ENCODE measurements at places on chromosomes 16 and 17. TPM values are rescaled to one million over a fixed set of nuclear protein-coding genes. Genes with fewer than 3 reads are reported as not detected.

- no peak for DNase-seq
These were observed 27.4 kb downstream of the UBN1 start for GRCh38 chr16:4874666-4875065.

- peak; percentile 43 for DNase-seq
These were observed at the start of gene SPEM1 for GRCh38 chr17:7419819-7420610. TSS of gene SPEM1 (plus strand) at chr17:7420324. CDS start at chr17:7420385, 61 bp downstream.

DNA sequence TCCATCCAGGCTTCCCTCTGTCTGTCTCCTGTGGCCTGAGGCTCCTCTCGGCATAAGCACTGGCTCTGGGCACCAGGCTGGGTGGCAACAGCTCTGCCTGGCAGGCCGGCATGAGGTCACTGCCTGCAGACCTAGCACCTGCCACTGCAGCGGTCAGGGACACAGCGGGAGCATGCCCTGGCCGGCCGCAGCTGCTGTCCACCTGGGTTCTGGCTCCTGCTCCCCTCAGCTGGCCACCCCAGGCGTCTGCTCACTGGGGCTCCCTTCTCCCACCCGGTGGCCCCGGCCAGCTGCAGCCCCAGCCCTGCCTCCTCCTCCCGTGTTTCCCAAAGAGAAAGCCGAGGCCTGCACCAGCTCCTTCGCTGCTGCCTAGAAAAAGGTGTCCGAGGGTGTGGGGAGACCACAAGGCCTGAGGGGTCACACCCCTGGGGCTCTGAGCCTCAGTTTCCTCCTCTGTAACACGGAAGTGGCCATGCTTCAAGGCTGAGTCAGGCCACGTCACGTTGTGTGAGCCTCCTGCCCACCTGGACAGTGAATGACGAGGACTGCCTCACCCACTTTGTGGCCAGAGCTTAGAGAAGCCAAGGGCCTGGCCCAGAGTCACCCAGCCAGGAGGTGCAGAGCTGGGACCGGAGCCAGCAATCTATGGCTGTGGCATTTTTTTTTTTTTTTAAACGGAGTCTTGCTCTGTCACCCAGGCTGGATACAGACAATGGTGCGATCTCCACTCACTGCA lies 6.7 kb downstream of the NTHL1 start:
- no peak for DNase-seq

GRCh38 chr17:75238684-75239191 lies 22.7 kb downstream of the GGA3 start:
- no peak for DNase-seq

DNA sequence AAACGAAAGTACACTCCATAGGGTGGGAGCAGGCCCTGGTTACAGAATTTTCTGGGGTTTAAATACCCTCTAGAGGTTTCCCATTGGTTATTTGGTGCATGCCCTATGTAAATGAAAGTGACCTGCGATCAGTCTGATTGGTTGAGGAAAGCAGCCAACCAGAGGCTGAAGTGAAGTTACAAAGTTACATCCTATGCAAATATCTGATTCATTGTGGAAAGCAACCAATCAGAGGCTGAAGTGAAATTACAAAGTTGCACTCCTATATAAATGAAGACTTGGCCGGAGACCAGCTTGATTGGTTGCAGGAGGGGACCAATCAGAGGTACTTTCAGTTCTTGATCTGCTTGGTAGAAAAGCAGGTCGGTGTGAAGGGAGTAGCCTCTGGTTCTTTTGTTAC lies 24.4 kb downstream of the NAA60 start:
- DNase-seq, result no peak

DNA sequence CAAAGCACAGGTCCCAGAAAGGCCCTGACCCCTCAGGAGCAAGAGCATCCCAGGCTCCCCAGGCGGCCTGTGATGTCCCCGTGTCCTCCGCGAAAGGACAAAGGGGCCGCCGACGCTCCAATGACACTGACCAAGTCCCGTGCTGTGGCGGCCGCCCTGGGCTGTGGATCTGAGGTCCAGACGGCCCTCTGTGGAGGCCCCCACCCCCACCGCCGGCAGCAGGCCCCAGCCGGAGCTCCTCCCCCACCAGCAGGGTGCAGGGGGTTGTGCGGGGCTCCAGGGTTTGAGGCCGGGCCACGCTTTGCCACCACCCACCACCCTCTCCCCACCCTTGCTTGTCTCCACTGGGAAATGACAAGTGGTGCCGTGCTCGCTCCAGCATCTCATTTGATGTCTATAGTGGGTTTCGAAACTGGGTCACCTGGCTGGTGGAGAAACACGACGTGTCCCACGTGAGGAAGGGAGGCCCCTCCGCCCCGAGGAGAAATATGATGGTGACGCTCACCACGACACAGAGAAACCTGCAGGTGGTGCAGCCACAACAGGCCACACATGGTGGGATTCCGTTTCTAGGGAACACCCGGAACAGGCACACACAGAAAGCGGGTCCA lies 31.2 kb upstream of the ZNF469 start:
- DNase-seq, result no peak

GRCh38 chr16:83552228-83552627 lies 255.6 kb upstream of the HSBP1 start:
- no peak for DNase-seq

DNA sequence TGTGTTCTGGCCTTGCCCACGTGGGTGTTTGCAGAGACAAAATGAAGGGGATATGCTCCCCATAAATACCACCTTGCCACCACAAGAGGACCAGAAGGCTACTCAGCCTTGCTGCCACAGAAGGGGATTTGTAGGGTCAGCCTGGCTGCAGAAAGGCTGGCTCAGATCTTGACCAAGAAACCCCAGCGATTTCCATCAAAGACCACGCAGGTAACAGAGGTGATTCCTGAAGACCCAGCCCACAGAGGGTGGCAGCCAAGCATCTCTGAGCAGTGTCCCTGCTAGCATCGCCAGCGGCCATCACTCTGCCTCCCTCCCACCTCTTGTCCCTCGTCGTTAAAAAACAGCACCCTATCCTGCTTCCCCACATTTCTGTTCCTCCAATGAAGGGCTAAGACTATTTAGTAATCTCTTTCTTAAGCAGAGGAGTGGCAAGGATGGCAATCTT lies 54.9 kb downstream of the BEAN1 start:
- DNase-seq, result no peak

DNA sequence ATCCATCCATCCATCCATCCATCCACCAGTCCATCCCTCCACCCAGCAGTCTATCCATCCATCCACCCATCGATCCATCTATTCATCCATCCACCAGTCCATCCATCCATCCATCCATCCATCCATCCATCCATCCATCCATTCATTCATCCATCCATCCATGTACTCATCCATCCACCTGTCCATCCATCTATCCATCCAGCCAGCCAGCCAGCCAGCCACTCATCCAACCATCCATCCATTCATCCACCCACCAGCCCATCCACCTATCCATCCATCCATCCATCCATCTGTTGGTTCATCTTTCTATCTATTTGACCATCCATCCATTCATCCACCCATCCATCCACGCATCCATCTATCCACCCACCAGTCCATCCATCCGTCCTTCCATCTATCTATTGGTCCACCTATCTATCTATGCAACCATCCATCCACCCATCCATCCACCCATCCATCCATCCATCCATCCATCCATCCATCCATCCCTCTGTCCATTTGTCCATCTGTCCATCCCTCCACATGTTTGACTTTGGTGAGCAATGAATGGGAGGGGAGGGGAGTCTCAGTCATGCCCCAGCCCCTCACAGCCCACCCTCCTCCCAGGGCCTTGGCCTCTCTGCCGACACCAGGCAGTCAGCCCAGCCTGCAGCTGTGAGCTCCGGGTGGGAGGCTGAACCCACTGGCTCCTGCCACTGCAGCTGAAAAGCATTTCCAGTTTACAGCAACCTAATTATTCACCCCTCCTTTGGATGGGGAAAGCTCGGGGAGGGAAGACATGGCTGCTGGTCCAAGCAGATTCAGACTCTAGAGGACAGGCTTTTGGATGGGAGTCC lies 38.1 kb upstream of the SSTR5 start:
- no peak for DNase-seq

- no peak for DNase-seq
These were observed 879.7 kb upstream of the EEF2KMT start for GRCh38 chr16:5977329-5977728.

DNA sequence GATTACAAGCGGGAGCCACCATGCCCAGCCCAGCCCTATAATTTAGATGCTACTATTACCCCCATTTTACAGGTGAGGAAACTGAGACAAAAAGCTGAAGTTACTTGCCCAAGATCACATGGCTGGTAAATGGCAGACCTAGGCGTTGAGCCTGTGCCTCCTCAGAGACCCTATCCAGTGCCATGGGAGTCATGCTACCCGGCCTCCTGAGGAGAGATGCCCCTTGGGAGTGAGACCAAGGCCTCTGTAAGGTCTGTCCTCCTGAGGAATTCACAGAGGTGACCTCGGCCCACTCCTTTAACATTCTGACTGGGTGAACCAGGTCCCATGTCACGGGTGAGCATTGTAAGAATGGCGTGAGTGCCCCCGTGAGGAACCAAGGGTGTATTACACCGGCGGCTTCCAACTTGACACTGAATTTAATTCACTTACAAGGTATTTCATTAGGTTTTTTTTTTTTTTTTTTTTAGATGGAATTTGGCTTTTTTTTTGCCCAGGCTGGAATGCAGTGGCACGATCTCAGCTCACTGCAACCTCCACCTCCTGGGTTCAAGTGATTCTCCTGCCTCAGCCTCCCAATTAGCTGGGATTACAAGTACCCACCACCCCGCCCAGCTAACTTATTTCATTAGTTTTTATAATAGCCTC lies 95.7 kb downstream of the ABCC6 start:
- DNase-seq, result peak; percentile 62

DNA sequence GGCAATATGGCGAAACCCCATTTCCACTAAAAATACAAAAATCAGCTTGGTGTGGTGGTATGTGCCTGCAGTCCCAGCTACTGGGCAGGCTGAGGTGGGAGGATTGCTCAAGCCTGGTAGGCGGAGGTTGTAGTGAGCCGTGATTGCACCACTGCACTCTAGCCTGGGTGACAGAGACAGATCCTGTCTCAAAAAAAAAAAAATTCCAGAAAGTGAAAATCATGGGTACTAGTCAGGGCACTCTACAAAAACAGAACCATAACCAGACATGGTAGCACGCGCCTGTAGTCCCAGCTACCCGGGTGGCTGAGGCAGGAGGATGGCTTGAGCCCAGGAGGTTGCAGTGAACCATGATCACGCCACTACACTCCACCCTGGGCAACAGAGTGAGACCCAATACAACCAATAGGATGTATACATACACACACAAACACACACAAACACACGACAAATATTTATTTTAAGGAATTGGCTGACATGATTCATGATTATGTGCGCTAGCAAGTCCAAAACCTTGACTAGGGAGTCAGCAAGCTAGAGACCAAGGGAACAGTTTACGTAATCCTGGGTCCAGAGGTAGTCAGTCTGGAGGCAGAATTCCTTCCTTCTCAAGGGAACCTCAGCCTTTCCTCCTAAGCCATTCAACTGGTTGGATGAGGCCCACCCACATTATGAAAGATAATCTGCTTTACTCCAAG lies 11.6 kb upstream of the GP1BA start:
- no peak for DNase-seq

- DNase-seq, result no peak
These were observed 16.4 kb upstream of the METRNL start for GRCh38 chr17:83062818-83063671.

DNA sequence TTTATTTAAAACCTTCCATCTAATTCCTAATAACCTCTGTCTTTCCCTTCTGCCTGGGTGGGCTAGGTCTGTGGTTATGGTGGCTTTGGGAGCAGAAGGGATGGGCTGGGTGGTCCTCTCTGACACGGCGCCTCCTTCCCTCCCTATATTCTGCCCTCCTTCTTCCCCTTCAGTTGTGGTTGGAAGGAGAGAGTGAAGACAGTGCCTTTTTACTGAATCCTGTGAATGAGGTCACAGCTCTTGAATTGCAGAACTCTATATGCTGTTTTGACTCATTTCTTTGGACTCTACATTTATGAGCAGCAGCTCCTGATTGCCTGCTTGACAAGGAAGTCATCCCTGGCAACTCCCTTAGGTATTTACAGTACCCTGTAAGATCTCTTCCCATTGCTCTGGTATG lies 256.0 kb upstream of the ELAC2 start:
- DNase-seq, result no peak

DNA sequence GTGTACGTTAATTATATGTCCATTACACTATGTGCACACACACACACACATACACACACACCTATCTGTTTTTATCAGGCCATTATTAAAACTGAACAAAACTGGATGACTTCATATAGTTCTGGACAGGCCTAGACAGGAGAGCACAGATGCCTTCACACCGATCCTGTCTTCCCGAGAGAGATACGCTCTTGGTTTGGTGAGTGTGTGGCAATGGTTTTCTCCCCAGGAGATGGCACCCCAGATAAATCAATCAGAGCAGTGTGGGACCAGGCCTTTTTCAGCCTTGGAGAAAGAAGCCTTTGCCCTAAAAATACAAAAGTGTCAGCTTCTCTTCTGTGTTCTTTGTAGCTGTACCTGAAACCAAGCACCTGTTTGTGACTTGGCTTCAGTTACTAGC lies 83.7 kb downstream of the CPPED1 start:
- no peak for DNase-seq

The ZNF597 gene
- polyA plus RNA-seq, result 4.6 TPM

The NPIPA2 gene
- polyA plus RNA-seq, result not detected

The ZNF469 gene
- polyA plus RNA-seq, result 1.2 TPM

The HEATR9 gene
- 0.20 TPM for polyA plus RNA-seq

The SP2 gene
- polyA plus RNA-seq, result 26.1 TPM

The COG7 gene
- 39.4 TPM for polyA plus RNA-seq

The PIRT gene
- 0.07 TPM for polyA plus RNA-seq

Data from left kidney (tissue), 8 donors.